Stomach (tissue), 19 donors: ENCODE measurements at places on chromosomes 12 and 14. TPM values are rescaled to one million over a fixed set of nuclear protein-coding genes. Genes with fewer than 3 reads are reported as not detected.

The DUSP16 gene
- 29.2 TPM for total RNA-seq

The SOAT2 gene
- total RNA-seq = not detected

The P2RX2 gene
- total RNA-seq = not detected

The SLC2A14 gene
- not detected for total RNA-seq

The LRRC10 gene
- not detected for total RNA-seq

The PITPNM2 gene
- total RNA-seq = 13.4 TPM

The MMP17 gene
- total RNA-seq = not detected

The KLRB1 gene
- total RNA-seq = not detected

The INSM2 gene
- not detected for total RNA-seq

The NFE2 gene
- total RNA-seq = 2.0 TPM

The BLOC1S1 gene
- total RNA-seq = 392 TPM

The ENDOU gene
- not detected for total RNA-seq

The RTL1 gene
- not detected for total RNA-seq

The DDHD1 gene
- 21.4 TPM for total RNA-seq

The VPS37B gene
- total RNA-seq = 68.5 TPM

The TAS2R20 gene
- total RNA-seq = not detected

The TMCC3 gene
- 5.8 TPM for total RNA-seq

The GARIN6 gene
- total RNA-seq = not detected

The LRIG3 gene
- total RNA-seq = 202 TPM

The TMPRSS12 gene
- not detected for total RNA-seq
